ENCODE measurements at places on chromosomes 4 and X.

DNA sequence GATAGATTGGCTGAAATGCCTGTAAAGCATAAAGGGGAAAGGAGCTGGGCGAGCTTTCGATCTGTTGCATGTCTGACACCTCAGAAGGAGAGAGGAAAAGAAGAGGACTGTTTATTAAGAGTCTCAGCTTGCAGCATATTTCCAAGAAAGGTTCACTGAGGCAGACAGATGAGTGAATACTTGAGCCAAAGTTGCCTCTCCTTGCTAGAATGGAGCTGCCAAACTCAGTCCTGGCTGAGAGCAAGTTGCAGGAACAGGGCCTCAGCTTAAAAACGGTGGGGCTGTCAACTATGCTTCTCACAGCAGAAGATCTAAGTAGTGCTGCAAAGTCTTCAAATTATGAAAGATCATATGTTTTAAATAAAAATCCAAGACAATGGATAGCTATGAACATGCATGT, 707.5 kb downstream of the PCDH7 start:
- DNase-seq, result no peak

DNA sequence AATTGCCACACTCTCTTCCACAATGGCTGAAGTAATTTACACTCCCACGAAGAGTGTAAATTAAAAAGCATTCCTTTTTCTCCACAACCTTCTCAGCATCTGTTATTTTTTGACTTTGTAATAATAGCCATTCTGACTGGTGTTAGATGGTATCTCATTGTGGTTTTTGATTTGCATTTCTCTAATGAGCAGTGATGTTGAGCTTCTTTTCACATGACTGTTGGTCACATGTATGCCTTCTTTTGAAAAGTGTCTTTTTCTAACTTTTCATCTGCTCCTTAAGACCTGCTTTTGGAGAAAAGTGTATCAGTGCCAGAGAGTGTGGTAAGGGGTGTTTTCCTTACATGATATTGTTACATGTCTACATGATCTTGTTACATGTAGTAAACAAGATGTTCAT, 25.7 kb downstream of the GUCY1A1 start:
- DNase-seq, result no peak

- DNase-seq, result no peak
These were observed 43.9 kb upstream of the C4orf50 start for GRCh38 chr4:6062133-6062532.

- DNase-seq, result no peak
These were observed 193.8 kb downstream of the BCOR start for GRCh38 chrX:39903937-39904336.

DNA sequence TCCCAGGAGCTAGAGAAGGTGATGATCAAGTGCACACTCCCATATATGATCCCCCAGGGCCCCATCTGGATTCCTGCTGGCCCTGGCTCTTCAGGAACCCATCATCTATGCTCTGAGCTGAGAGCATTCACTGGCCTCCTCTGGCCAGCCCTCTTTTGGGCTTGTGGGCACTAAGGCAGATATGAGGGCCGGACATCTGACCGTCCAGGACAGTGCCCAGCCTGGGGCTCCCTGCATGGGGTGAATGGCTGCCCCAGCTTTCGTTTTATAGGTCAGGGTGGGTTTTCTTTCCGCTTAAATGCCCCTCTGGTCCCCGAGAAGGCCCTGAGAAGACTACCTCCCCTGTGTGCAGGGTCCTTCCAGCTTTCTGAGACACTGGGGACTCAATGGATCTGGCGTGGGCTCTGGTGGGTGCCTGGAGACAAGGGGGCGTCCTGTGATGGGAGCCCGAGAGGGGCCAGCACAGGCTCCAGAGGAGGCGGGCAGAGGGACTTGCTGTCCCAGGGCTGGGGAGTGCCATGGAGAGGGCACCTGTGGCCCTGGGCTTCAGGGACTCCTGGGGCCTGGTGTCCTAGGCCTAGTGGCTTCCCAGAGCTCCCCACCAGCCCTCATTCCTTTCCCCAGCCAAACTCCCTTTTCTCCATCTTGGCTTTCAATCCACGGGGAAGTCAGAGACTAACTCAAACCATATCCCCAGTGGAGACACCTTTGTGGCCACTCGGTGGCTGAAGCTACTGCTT, 39.5 kb upstream of the GRPEL1 start:
- DNase-seq, result no peak

GRCh38 chr4:168773388-168774195, 236.5 kb downstream of the CBR4 start:
- no peak for DNase-seq

DNA sequence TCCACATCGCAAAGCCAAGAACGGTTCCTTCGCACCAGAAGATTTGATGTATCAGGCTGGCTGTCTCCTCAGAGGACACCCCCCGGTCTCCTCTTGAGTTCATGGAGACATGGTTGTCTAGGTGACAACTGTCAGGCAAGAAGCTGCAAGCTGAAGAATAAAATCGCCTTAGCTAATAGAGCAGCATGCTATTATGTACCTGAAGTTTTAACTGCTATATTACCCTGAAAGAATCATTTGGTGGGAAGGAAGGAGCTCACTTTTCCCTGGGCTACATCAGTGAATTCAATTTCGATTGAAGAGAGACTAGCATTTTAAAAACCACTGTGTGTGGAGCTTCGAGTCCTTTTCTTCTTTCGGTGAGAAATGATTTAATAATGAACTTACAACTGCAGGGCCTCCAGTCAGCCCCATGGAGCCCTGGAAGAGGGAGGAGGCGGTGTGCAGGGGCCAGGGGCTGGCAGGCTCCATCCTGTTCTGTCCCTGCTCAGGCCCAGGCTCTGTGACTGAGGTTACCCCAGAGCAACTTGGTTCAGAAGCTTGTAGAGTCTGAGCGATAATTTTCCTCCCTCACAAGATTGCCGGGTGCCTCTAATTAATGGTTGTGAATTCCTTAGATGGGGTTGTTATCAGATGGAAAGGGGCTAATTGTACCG, 191.3 kb downstream of the MID1IP1 start:
- DNase-seq, result no peak

- DNase-seq, result no peak
These were observed 14.0 kb upstream of the XPNPEP2 start for GRCh38 chrX:129724754-129725153.

GRCh38 chrX:27998666-27999065, 17.4 kb upstream of the DCAF8L1 start:
- DNase-seq, result no peak

DNA sequence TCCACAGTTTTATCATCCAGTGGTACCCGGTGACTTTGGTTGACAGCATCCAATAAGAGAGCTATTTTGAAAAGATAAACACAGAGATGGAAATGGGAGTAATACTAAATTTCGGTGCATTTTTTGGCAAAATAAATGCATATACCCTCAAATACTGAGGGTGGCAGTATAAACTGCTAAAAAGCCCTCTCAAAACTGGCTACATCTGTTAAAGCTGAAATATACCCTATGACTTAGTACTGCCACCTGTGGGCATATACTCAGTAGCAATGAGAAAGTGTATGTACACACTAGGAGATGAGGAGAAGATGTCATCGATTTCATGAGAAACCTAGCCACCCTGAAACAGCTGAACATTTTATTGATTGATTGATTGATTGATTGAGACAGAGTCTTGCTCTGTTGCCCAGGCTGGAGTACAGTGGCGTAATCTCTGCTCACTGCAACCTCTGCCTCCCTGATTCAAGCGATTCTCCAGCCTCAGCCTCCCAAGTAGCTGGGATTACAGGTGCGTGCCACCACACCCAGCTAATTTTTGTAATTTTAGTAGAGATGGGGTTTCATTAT, 12.2 kb upstream of the TMEM128 start:
- no peak for DNase-seq

All from upper lobe of left lung (tissue), 6 donors.